ENCODE measurements at places on chromosomes 13 and 19.

GRCh38 chr19:43406297-43406696 lies 8.4 kb upstream of the TEX101 start:
- no peak for DNase-seq

DNA sequence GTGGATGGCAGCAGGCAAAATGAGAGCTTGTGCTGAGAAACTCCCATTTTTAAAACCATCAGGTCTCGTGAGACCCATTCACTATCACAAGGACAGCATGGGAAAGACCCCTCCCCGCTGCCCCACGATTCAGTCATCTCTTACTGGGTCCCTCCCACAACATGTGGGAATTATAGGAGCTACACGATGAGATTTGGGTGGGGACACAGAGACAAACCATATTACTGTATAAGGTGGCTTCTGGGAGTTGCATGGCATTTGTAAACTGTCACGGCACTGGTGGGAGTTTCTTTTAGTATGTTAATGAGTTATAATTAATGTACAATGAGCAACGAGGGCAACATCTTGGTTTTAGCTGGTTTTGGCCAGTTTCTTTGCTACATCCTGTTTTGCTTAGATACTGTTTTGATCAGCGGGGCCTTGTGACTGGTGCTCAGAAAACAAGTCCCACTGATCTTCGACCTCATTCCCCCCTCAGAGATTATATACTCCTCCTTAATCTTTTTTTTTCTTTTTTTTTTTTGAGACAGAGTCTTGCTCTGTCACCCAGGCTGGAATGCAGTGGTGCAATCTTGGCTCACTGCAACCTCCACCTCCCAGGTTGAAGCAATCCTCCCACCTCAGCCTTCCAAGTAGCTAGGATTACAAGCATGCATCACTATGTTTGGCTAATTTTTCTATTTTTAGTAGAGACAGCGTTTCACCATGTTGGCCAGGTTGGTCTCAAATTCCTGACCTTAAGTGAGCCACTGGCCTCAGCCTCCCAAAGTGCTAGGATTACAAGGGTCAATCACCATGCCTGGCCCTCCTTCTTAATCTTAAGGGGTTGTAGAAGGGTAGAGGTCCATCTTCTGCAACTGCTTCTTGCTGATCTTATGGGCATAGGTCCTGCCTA lies 21.3 kb upstream of the ZNF599 start:
- no peak for DNase-seq

DNA sequence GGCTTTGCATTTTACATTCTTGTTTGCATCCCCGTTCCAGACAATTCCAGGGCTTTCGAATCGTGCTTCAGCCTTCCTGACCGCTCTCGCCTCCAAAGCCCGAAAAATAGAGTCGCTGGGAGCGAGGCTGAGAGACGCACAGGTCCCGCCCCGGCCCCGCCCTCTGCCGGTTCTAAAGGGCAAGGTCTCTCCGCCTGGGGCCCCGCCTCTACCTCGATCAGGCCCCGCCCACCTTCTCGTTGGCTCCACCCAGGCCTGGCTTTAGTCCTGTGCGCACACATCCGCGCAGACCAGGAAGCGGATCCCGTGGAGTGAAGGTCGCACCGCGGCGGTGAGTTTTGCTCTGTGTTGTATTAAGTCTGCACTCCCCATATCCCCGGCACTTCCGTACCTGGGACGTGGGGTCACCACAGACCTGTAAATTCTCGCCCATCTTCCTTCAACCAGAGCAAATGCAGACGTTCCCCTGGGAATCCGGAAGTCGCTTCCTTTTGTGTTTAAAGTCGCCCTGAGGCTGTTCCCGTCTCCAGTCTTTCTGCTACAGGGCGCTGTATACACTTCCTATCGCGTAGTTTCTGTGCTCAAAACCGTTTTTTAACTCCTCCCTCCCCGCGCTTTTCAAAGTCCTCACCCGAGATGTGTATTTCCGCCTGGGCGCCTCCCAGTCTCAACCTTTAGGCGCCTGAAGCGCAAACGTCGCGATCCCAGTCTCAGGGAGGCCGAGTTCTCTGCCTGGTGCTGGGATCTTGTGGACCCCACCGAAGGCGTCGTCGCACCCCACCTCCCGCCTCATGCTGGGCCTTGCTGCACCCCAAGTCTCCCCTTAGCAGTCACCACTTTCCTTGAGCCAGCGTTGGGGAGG lies at the start of gene ZNF701:
Gene ZNF701 (plus strand): TSS at position 288 of the 862 bp plus-strand sequence. CDS start 3,861 bp downstream, outside the sequence.
- peak; percentile 93 for DNase-seq

DNA sequence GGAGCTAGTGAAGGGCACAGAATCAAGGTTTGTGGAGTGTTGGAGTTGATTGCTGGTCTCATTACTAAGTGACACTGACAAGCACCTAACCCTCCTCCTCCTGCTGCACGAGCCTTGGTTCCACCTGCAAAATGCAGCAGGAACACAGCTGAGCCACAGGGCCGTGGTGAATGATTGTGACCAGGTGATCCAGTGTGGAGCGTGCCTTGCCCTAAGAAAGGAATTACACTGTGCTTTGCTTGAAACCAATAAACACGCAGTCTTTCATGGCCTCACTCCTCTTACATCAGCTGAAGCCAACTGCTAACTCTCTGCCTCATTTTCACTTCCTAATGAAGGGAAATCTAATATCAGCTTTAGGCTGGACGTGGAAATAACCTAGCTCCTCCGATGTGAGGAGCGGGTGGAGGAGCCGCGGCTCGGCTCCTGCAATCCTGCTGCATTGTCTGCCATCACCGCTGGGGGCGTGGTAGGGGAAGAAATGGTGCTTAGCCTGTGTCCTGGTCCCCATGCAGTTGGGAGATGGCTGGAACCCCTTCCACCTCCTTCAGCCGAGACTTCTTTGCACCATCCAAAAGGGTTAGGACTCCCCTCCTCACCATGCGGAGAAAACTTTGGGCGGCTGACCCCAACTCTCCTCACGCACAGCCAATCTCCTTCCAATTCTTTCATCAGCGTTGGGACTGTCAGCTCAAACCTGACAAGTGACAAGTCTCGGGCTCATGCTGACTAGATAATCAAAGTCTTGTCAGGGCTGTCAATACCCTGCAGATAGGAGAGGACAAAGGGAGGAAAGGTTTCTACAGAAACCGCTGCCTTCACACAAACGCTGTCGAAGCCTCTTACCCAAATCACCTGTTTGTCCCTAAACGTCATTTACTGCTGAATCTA lies 427.9 kb downstream of the ZNF536 start:
- peak; percentile 2 for DNase-seq

DNA sequence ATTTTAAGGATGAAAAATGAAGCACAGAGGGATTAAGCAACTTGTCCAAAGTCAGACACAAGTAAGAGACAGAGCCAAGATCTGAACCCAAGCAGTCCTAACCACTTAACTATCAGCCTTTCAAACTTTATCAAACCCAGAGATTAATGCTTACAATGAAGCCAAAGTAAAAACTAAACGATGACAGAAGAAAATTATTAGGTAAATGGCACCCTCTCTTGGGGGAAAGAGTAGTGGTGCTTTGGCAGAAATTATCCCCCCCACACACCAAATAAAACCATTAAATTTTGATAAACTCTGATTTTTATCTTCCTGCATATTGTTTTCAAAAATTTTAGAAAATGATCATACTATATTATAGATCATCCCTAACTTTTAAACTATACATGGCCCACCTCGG lies 329.2 kb downstream of the SLC7A1 start:
- no peak for DNase-seq

DNA sequence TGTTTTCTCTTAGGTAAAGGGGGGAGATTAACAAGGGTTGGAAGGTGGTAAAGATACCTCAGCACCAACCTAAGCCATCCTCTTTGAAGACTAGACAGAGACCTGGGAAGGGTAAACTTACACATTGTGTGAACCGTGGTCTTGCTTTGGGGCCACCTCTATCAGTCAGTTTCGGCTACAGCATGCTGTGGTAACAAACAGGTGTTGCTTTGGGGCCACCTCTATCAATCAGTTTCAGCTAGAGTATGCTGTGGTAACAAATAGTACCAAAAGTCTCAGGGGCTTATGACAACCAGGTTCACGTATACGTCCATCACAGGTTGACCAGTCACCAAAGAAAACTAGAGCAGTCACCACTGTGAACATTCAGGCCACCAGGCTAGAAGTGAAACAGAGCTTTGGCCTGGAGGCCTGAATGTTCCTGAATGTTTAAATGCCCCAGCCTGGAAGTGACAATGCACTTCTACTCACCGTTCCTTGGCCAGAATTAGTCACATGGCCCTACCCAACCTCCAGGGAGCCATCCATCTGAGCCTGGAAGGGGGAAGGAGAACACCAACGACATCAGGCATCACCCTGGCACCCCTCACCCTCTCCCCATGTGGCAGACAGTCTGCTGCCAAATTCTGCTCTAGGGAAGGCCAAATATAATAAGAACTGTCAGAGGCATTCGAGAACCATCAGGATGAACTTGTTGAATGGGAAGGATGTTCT lies 3.8 kb downstream of the FXYD7 start:
- DNase-seq: no peak

DNA sequence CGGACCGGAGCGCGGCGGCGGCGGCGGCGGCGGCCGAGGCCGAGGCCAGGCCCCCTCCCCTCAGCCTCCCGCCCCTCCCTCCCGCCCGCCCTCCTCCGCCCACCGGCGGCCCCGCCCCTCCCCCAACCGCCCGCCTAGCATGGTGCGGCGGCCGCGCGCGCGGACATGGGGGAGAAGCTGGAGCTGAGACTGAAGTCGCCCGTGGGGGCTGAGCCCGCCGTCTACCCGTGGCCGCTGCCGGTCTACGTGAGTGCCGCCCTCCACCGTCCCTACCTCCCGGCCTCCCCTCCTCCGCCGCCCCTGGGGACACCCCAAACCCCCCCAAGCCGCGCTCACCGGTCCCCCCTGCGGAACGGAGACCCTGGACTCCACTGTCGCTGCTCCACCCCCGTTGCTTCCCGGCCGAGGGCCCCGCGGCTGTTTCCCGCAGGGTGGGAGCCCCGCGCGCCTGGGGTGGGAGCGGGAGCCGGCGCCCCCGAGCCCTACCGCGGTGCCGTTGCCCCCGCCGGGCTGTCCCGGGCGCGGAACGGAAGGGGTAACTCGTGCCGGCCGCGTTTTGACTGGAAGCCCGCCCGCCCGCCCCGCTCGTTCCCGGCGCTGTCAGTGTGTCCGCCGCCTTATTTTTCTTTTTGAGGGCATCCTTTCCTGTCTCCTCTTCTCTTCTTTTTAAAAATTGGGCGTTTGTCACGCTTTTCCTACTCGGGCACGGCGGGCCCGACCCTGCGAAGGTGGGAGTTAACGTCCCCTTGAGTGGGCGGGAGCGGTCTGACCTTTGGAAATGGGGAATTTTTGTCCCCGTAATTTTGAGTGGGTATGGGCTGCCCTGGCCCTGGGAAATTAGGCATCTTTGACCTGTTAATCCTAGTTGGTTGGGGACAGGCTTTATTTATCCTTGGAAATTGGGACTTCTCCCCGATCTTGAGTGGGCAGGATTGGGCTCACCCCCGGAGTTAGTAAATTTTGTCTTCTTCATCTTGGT lies 576 bp downstream of the DOT1L start:
- no peak for DNase-seq

DNA sequence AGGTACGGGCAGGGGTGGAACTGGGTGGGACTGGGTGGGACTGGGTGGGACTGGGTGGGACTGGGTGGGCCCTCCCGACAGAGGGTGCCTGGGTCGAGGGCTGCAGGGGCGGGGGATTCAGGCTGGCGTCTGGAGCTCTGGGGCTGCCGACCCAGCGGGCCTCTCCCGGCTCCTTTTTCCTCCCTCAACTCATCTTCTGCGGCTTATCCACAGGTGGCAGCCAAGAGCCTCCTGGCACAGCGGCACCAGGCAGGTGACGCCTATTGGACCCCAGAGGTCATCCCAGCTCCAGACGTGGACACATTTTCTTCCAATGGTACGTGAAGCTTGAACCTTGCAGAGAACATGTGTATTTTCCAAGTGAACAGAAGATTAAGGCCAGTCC lies 533 bp downstream of the ZNF544 start:
- no peak for DNase-seq

DNA sequence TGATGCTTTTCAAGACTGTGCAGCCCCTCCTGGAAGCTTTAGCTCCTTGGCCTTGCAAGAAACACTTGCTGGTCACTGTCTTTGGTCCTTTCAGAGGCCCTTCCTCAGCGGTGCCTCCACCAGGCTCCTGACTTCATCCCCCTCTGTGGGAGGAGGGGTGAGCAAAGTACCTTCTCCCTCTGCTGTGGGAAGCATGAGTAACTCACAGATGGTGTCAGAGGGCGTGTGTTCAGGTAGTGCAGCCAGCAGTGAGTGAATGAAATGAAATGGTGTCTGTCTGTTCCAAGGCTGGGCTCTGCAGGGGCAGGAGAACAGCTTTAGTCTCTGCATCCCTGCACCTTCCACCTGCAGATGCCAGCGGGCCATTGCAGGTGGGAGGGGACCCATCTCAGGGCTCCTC lies 102.9 kb downstream of the SHISA2 start:
- no peak for DNase-seq

- DNase-seq: no peak
Measured at GRCh38 chr19:14494910-14495671, 836 bp downstream of the GIPC1 start.

DNA sequence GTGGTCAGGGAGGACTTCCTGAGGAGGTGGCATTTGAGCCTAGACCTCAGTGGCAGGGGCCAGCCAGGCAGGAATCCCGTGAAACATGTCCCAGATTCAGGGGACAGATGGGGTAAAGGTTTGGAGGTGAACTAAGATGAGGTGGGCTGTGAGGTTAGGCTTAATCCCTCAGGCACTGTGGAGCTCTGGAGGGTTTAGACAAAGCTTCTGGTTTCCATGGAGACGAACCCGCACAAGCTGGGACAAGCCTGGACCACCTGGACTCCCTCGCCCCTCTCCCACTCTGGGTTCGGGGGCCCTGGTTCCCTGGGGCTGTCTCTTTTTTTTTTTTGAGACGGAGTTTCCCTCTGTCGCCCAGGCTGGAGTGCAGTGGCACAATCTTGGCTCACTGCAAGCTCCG lies 15.7 kb downstream of the TJP3 start:
- DNase-seq: no peak

DNA sequence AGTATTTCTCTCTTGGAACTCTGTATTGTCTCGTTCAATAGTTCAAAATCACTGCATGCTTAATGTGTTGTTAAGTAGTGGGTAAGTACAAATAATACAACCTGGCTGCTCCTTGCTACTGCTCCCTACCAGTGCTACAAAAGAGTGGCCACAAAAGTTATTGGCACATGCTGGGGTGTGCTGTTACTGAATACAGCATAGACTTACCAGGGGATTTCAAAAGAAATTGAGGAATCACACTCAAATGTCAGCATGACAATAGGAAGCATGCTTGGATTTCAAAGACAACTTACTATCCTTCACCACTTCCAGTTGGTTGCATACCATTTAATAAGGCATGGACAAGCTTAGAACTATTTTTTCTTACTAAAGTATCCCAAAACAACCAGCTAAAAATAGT lies 1041.3 kb upstream of the SPRY2 start:
- DNase-seq: no peak
